ENCODE measurements at places on chromosomes 6 and 20.

- no peak for DNase-seq
Observed at GRCh38 chr6:162178266-162178665, 549.3 kb downstream of the PRKN start.

DNA sequence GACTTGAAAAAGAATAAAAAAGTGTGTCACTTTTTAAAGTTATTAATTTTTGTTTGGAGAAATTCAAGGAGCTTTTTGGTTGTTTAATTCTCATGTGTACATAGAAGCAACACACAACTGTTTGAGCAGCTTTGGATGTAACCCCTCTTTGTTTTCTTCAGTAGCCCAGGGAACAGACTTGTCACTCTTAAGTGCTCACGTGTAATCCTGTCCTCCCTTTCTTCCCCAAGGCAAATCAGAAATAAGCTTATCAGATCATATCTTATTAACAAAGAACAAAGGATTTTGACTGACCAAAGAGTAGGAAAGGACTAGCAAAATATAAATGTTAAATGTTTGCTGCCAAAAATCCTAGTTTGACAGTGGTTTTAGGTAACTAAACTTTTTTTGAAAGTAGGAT is 7.3 kb upstream of the FLRT3 start:
- DNase-seq = no peak

DNA sequence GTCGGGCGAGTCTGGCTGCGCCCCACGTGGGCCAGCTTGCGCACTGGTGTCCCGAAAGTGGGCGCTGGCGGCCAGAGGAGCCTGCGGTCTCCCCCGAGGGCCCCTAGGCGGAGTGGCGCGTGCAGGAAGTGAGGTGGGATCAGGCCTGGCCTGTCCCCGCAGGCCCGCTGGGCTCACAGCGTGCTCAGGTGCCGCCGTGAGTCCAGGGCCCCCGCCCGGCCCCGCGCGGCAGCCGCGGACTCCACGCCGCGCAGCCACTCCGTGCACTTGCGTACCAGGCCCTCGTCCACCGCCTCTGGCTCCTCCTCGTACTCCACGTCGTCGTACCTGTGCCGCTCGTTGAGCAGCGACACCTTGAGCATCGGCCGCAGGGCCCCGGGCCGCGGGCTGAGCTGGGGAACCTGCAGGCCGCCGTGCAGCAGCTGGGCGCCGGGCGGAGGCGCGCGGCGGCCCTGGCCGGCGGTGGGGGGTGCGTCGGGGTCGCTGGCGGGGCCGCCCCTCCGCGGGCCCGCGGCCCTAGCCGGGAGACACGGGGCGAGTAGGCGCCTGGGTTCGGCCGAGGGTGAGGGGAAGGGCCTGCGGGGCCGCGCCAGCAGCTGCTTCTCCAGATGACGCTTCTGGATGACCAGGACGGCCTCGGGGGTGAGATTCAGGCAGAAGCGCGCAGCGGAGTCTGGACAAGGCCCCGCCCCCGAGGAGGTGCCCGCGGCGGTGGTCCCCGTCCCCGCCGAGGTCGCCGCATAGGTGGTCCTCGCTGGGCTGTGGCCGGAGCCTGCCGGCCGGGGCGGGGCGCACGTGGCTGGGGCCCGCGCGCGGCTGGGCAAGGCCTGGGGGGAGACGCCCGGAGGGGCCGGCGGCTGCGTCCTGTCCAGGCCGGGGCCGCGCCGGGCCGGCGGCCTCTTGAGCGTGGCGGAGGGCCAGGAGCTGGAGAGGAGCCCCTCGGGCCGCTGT is 835 bp downstream of the PRR18 start:
- peak; percentile 45 for DNase-seq

DNA sequence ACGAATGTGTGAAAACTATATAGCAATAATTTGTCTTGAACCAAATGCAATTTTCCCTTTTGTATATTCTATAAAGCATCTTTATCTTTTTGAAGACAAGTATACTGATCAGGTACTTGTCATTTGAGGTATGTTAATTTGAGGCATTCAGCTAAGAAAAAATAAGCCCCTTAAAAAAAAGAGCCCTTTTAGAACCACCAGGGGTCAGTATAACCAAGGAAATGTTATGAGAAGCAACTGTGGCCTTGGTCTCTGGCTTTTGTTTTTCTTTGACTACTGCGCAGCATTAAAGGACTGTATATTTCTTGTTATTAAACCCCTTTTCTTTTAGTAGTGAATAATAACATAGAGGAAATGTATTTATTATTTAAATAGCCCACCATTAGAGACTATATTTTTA is 43.1 kb downstream of the CD109 start:
- no peak for DNase-seq

DNA sequence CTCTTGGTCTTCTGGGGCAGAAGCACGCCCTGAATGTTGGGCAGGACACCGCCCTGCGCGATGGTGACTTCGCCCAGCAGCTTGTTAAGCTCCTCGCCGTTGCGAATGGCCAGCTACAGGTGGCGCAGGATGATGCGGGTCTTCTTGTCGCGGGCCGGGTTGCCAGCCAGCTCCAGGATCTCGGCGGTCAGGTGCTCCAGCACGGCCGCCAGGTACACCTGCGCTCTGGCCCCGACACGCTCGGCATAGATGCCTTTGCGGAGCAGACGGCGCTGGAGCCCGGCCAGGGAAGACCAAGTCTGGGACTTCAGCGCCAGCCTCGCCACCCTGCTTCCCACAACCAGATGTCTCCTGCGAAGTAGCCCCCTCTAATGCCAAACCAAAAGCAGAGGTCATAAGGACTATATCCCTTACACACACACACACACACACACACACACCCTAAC is 8.0 kb upstream of the SLC17A3 start:
- DNase-seq = no peak

DNA sequence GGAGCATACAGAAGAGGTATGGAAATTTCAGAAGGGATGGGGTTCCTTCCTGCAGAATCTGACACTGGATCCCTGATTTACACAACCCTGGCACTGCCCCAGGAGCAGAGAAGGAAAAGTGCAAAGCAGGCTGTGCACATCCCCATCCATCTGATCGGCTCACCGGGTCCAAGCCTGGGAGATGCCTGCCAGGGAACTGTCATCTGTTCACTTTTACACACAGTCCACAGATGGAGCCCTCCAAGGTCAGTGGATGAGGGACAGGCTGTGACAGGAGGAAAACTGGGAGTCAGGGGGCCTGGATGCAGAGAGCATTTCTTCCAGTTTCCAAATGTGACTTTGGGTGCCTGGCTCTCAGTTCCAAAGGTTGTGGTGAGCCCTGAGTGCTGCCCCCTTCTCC is 11.0 kb upstream of the SYNDIG1 start:
- DNase-seq = no peak

DNA sequence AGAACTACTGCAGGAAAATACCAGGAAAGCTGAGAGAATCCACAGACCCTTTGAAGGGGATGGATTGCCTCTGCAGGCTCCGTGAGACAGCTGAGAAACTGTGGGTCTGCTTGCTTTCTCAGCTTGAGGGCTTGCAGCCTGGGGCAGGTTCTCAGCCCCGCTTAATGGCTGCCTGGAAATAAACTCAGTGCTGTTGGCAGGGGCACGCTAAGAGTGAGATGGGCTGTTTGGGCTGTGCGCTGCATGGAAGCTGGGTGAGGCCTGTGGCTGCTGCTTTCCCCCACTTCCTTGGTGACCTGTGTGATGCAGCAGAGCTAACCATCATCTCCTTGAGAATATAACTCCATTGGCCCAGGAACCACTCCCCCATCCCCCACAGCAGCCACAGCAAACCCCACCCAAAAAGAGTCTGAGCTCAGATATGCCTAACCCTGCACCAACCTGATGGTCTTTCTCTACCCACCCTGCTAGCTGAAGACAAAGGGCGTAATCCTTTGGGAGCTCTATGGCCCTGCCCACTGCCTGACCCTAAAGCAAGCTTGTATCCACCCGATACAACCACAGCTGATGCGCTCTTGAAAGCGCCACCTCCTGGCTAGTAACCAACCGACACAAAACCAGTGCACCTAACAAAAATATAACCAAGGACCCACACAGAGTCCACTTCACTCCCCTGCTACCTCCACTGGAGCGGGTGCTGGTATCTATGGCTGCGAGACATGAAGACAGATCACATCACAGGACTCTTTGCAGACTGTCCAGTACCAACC is 800.6 kb upstream of the MAP3K7 start:
- no peak for DNase-seq

DNA sequence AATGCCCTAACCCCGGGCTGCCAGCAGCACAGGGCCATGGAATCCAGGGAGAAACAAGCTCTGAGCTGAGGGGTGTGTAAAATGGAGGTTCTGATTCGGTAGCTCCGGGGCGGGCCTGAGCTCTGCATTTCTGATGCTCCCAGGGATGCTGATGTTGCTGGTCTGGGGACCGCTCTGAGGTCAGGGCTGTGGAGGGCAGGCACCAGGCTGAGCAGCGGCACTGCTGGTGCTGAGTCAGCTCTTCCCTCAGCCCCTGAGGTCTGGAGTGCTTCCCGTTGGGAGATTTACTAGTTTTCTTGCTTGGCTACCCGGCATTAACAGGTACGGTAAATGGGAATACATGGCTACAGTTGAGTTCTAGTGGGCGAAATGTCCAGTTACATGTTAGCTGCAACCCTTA is 18.6 kb upstream of the CST3 start:
- no peak for DNase-seq

GRCh38 chr6:134564705-134565104 is 246.8 kb upstream of the SGK1 start:
- DNase-seq = no peak

DNA sequence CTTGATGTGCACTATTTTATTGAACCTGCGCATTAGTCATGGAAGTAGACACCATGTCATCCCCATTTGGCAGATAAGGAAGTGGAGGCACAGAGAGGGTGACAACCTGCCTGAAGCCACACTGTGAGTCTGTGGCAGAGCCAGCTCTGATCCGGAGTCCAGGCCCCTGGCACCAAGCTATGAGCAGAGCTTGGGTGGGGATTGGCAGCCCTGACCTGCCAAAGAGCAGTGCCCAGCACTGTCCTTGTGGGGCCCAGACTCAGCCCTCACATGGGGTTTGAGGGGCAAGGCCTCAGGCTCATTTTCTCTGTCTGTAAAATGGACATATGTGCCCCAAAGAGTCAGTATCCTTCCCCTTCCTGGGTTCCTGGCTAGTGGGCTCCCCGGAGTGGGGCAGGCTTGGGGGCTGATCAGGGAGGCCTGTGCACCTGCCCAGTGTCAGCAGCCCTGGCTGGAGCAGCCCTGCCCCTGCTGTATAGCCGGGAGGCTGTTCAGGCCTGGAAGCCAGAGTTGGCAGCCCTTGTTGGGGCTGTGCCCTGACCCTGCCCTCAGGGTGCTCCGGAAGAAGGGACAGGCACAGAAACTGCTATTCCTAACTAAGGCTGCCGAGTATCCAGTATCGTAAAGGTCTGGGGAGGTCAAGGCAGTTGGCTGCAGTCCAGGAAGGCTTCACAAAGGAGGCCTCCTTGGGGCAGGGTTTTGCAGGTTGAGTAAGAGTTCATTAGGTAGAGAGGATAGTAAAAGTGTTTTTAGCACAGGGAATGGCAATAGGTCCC is 38.7 kb downstream of the TGM2 start:
- no peak for DNase-seq

DNA sequence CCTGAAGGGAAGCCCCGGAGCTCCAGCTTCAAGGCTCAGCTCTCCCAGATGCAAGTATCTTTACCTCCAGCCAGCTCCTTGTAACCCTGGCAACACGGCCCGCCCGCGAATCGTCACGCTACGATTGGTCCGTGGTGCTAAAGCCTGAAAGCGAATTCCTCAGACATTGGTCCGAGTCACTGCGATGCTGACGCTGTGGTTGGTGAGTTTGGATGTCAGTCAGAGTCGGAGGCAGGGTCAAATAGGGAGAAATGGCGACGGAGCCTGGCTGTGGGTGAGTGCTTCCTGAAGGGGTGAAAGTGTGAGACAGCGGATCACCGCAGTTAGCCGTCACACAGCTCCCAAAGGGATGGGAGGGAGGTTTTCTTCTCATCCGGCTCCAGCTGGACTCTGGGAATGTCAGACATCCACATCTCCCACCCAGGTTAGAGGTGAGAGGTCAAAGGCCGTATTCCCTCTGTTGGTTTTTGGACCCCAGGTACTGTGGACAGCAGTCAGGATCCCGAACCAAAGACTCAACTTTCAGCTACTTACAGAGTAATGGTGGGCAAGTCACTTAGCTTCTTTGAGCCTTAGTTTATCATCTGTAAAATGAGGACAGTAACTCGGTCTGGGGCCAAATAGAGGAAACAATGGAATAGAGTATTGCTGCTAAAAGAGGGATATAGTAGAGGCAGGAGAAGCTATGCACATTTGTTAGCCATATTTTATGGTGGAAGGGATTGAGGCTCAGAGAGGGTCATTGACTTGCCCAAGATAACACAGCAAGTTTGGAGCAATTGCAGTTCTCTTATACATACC is at the start of gene ZSWIM1:
ZSWIM1 (plus strand) TSS at position 240 of the 801 bp plus-strand sequence. CDS start 1,366 bp downstream, outside the sequence.
- peak; percentile 99 for DNase-seq

GRCh38 chr20:22773344-22773743 is 189.0 kb upstream of the FOXA2 start:
- DNase-seq = no peak

- DNase-seq = no peak
Observed at GRCh38 chr6:37866590-37867507, 47.3 kb downstream of the ZFAND3 start.

DNA sequence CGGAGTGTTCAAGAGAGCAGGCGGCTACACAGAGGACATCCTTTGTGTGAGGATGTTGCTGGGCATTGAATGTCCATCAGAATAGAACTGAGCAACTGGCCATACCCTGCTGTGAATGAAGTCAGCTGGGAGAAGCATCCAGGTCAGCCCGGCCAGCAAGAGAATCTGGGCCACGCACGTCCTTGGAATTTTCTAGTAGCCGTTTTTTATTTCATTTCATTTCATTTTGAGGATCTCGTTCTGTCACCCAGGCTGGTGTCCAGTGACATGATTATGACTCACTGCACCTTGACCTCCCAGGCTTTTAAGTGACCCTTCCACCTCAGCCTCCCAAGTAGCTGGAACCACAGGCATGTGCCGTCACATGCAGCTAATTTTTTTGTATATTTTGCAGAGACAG is 97.9 kb downstream of the SSR1 start:
- no peak for DNase-seq

DNA sequence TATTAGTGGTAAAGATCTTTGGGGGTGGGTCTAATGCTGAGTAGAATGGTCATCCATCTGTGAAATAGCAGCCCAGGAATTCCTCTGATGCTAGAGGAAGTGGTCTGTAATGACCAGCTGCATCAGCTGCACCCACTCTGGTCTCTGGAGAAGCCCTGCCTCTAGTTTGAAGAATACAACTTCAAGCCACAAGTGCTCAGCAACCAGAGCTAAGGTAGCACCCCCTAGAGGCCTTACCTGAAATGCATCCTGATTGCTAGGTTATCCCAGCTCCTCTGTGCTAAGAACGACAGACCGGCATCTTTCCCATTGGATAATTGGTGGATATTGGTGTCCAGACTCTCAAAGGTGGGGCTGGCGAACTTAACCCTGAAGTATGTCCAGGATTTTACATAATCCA is 58.2 kb downstream of the DNAH8 start:
- no peak for DNase-seq

GRCh38 chr6:25434921-25435320 is 155.7 kb downstream of the CARMIL1 start:
- no peak for DNase-seq

DNA sequence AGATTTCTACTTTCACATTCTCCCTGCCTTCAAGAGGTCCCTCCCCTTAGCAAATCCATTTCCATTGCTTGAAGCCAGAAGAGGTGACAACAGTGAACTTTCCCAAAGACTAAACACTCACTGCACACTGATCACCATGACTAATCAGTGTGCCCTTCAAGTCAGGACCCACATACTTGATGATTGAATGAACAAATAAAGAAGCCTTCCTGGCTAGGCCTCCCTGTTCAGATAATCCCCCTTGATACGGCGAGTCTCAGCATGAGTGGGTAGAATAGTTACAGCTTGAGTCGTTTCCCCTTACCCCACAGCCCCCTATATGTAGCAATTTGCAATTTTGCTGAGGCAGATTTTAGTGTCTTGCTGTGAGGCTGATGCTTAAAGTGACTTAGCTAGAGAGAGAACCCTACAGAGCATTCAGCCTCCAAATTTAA is 102.2 kb downstream of the UNC5CL start:
- no peak for DNase-seq
